ENCODE measurements at places on chromosomes 12 and 14. TPM values are rescaled to one million over a fixed set of nuclear protein-coding genes. Genes with fewer than 3 reads are reported as not detected.

The RNASE3 gene
- total RNA-seq = not detected

The PDE3A gene
- total RNA-seq = 3.3 TPM

The INHBE gene
- total RNA-seq = 7.0 TPM

The SLC2A3 gene
- 688 TPM for total RNA-seq

The PLEKHG7 gene
- total RNA-seq = not detected

The TRHDE gene
- total RNA-seq = 5.0 TPM

The ZNF10 gene
- total RNA-seq = 13.7 TPM

The CCDC38 gene
- total RNA-seq = not detected

The KCNK13 gene
- 0.69 TPM for total RNA-seq

The MYL6B gene
- 163 TPM for total RNA-seq

The STYK1 gene
- 1.6 TPM for total RNA-seq

The LTBP2 gene
- 0.59 TPM for total RNA-seq

- DNase-seq = no peak
Observed at GRCh38 chr12:117998719-117999118, 17.8 kb upstream of the RFC5 start.

- no peak for DNase-seq
Observed at GRCh38 chr12:78121969-78122610, 291.4 kb downstream of the NAV3 start.

DNA sequence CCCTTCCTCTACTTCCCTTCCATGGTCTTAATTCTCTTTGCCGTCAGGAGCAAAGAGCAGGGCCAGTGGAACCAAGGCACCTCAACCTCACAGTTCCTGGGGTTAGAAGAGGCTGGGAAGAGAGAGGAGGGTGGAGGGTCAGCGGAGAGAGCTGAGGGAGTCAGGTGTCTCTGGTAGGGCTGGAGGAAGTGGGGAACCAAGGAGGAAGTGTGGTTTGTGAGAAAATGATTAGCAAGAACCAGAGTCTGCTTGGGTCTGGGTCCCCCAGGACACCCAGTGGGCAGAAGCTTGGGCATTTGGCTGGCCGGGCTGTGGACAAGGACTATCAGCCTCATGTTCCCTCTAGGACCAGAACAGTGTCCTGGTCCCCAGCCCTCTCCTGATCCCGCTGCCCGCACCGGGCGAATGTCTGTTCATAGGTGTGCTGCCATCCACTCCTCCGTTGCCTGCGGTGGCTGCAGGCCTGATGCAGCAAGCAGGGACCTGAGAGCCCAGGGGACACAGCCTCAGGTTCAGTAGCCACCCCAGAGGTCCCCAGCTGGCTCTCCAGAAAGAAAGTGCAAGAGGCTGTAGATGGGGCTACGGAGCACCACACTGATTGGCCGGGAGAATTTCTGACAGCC lies 2.3 kb downstream of the HOXC12 start:
- DNase-seq = no peak

- DNase-seq = no peak
Observed at GRCh38 chr14:74826574-74826973, 49.4 kb downstream of the PROX2 start.

DNA sequence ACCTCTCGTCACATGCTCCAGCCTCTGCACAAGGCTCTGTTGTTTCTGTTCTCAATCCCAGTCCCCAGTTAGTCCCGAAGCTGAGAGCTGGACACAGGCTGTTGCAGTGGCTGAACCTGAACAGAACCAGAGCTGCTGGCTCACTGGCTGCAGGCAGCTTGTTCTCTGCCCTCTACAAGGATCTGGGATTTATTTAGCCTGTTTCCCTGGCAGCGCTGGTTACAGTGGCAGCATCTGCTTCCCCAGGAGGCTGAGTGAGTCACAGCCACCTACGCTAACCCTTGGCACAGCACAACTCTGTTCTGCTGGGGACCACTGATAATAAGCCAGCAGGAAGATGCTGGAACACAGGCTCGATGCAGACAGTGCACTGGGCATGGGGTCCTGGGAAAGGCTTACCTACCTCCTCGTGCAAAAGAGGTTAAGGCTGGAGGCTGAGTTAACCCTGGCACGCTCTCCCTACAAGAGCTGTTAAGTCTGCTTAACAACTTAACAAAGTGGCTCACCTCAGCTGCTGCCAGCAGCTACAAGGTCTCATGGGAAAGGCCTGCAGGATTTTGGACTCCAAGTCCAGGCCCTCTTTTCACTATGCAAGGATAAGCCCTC lies 299.6 kb downstream of the PCNX1 start:
- DNase-seq = no peak

DNA sequence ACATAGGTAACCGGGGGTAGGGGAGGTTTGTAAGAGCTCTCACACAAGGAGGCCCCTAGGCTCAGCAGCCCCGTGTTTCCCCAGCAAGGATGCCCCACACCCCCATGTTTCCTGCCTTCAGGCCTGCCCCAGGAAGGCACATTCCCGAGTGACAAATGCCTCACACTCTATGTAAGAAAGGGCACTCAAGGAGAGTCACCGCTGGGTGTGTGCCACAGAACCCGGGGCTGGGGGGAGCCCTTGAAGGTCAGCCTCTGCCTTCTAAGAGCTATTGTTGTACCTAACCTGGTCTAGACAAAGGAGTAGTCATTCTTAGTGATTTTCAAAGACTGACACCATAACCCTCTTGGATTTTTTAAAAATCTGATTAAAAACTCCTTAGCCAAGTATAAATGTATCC lies 333.6 kb downstream of the DPF3 start:
- no peak for DNase-seq

DNA sequence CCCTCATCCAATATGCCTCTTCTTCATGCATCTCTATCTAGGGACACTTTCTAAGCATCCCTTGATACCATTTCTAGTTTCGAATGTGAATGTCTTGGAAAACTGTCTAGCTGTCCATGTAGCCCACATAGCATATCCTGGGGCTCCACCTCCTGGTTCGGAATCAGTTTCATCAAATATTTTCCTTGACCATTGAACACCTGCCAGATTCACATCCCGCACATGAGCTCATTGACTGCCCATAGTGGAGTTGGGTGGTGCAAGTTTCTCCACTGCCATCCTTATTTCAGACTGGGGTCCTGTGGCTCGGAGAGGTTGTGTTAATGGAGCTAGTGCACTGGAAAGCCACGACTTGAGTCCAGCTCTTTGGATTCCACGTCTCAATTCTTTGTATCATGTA lies 58.6 kb upstream of the TMEM263 start:
- DNase-seq = no peak

DNA sequence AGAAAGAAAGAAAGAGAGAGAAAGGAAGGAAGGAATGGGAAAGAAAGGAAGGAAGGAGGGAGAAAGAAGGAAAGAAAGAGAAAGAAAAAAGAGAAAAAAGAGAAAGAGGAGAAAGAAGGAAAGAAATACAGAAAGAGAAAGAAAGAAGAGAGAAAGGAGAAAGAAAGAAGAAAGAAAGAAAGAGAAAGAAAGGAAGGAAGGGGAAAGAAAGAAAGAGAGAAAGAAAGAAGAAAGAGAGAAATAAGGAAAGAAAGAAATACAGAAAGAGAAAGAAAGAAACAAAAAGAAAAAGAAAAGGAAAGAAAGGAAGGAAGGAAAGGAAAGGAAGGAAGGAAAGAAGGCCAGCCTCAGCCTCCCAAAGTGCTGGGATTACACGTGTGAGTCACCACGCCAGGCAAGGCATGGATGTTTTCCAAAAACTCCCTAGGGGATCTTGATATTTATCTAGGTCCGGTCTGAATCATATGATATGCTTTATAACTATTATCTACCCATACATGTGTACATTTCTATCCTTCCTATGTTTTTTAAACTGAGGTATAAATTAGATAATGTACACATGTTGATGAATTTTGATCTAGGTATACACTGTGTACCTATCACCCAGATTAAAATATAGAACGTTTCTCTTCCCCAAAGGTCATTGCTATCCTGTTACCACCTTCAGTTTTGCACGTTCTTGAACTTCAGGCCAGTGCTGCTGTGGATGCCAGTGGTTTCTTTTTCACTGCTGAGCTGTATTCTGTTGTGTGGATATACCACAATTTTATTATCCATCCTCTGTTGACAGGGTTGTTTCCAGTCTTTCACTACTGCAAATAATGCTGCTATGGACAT lies 177.9 kb downstream of the RBM19 start:
- no peak for DNase-seq

DNA sequence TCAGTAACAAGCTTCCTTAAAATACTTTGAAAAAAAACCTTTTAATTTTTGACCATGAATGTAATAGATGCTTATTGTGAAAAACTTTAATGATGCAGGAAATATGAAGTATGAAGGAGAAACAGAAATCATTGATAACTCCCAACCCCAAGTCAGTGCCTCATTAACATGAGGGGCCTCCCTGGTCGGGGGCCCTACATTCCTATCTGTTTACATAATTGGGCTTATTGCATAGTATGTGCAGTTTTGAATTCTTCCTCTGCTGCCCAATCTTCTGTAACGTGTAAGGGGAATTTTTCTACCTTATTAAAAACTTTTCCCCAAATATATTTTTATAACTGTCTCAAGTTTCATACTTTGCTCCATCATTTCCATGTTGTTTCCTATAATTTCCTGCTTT lies 63.0 kb downstream of the SLC25A47 start:
- no peak for DNase-seq

DNA sequence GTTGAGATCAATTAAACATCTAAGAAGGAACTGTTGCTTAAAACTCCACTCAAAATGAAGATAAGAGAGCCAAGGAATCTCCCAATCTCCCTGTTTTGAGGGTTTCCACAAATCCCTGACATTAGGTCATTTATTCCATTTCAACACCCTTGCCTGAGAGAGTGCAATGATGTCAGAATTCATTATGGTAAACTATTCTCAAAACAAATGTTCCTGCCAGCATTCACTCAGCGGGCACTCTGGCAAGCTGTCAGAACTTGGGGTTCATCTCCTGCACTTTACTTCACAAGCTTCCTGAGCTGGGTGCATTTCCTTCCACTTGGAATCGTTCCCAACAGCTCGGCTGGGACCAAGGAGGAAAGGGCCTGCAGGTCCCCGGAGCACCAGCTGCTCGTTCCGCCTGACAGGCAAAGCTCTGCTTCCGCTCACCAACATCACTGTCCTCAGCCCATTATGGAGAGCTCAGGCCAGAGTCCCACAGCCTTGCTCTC lies 117.8 kb downstream of the TTC7B start:
- no peak for DNase-seq

DNA sequence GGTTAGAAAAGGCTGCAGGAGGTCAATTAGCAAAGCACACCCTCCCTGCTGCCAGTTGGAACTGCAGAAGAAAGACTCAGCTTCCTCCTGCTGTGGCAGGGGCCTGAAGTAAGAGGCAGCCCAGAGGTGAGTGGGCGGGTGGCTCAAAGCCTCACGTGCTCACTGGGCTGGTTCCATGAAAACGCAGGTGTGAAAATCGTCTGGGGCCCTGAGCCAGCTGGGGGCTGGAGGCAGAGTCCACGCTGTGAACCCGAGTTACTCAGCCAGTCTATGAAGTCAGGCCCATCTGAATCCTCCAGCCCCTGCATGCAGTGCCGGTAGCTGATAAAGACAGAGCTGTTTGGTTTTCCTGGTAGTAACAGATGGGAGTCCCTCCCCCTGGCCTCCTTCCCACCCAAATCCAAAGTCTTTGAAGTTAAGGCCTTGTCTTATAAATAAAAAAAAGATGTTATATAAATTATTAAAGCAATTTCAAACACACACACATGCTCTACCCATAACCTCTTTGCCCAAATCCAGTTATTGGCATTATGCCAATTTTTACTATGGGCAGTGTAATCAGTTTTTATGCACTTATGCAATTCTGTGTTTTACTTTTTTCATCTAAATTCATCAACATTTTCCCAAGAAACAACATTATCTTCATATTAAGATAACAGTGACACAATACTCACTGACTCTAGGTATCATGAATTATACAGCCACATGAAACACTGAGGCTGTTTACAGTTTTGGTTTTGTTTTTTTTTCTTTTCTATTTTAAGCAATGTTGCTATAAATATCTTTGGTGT lies 57.9 kb upstream of the PNMA1 start:
- DNase-seq = peak; percentile 43

DNA sequence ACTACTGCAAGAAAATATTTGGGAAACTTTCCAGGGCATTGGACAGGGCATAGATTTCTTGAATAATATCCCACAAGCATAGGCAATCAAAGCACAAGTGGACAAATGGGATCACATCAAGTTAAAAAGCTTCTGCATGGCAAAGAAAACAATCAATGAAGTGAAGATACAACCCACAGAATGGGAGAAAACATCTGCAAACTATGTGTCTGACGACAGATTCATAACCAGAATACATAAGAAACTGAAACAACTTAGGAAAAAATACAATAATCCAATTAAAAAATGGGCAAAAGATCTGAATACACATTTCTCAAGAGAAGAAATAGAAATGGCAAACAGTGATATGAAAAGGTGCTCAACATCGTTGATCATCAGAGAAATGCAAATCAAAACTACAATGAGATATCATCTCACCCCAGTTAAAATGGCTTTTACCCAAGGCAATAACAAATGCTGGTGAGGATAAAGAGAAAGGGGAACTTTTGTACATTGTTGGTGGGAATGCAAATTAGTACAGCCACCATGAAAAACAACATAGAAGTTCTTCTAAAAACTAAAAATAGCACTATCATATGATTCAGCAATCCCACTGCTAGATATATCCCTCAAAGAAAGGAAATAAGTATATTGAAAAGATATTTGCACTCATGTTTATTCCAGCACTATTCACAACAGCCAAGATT lies 33.8 kb upstream of the ATP2B1 start:
- no peak for DNase-seq

- DNase-seq = no peak
Observed at GRCh38 chr12:56040151-56040550, 1.6 kb upstream of the RPS26 start.

GRCh38 chr14:104579507-104579906 lies at the start of gene C14orf180:
Gene C14orf180, plus strand, starts transcription at chr14:104579764. Its CDS starts 6,667 bp downstream, at chr14:104586431.
- DNase-seq = no peak

- DNase-seq = no peak
Observed at GRCh38 chr12:68532204-68532886, 78.4 kb upstream of the RAP1B start.

- no peak for DNase-seq
Observed at GRCh38 chr12:12704593-12705230, 8.7 kb upstream of the GPR19 start.

DNA sequence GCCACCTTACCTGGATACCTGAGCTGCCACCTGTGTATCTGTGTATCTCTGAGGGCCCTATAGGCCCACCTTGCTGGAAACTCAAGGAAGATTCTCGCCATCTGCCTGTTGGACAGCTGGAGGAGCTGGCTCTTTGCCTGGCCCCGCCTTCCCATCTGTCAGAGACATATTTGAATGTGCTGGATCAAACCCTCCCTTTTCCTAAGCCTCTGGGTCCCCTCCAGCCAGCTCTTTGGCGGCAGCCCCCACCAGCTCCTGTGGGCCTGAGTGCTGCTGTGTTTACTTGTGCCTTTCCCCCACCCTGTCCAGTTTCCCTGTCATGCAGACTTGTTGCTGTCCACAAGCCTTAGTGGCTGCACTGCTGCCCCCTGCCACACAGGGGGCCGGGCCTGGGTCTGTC lies 55.9 kb upstream of the SRSF5 start:
- DNase-seq = no peak

GRCh38 chr12:89923091-89923490 lies 214.5 kb upstream of the ATP2B1 start:
- no peak for DNase-seq
